ENCODE measurements at places on chromosomes 2 and 18.

GRCh38 chr18:45249246-45249661 is 366.0 kb upstream of the SLC14A2 start:
- DNase-seq = no peak

DNA sequence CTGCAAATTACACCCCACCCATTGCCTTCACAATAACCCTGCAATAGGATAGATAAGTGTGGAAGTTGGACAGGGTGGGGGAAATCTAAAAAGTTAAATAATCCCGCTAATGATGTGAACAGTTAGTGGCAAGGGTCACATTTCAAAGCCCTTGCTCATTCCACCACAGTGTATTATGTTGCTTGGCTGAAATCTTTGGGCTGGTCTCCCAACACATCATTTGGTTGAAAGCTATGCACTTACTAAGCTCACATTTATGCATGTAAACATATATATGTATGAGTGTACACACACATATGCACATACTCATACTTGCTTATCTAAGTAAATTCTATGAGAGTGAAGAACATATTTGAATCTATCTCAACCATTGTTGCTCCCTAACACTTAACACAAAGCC is 197.8 kb downstream of the RDH14 start:
- no peak for DNase-seq

DNA sequence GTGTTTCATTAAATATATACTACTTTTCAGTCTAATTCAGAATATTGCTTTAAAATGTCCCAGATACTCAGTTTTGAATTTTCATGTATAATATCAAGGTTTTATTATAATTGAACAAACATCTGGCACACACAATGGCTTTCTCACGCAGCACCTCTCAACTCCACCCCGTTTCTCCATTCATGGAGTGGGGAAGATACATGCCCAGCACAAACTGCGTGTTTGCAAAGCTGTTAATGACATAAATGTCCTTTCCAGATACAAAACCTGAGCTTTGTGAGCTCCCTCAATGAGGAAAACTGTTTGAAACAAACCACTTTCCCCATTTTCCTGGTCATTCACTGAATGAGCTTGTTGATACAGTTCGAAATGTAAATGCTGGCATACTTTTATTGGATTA is 150.3 kb upstream of the RASGRP3 start:
- no peak for DNase-seq

GRCh38 chr2:27038631-27039339 is 6.0 kb downstream of the TMEM214 start:
- DNase-seq = no peak

DNA sequence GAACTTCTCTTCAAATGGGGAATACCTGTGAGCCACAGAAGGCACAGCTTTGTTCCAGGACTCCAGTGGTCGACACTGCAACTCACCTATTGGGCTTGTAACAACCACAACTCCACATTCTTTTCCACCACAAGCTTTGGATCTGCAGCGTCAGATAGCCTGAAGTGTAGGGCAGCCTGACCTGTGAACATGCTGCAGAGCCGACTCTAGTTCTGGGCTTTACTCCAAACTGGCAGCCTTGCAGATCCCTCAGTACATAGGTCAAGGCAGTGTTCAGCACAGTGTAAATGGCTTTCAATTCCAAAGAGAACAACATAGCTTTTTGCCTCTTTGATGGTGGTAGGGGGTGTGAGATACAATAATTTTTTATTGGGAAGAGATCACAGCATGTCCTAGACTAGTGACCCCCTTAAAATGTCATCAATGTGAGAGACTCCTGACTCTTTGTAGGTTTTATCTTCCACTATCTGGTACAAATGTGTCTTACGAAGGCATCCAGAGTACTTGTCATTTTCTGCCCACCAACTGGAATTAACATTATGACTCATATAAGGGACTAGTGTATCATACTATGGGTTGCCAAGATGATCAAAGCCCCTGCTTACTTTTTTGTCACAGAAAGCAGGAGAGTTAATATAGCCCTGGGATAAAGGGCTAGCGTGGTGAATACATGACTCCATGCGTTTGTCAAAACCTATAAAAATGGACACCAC is 149.8 kb downstream of the COPS8 start:
- DNase-seq = no peak

DNA sequence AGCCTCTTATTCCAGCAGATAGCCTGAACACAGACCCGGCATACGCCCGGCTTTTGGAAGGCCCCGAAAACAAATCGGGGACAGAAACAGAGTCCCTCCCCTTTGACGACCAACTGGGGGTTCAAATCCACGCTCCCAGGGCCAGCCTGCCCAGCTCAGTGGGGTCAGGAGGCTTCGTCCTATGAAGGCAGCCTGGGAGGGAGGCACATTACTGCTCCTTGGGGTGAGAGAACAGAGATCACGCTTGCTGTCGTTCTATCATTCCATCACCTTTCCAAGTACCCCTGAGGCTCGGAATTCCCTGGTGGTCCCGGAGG is 208.8 kb upstream of the SALL3 start:
- no peak for DNase-seq

- DNase-seq = no peak
Measured at GRCh38 chr18:652131-652530, 5.3 kb upstream of the TYMS start.

- peak; percentile 74 for DNase-seq
Measured at GRCh38 chr2:127859712-127860085, 1.7 kb upstream of the POLR2D start.

DNA sequence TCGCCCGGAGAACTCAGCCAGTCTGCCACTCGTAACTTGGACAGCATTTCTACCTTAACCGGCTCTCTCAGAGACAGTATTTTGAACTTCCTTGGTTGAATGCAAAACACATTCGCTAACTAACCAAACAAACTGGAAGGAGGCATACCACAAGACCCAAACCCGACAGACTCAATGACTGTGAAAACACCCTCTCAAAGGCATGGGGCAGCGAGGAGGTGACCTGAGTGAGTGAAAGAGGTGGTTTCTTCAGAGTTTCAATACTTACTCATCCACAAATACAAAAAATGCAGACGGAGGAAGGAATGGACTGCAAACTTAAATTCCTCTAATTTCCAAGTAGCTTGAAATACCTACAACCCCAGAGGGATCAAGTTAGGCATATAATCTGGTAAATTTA is 132.9 kb downstream of the GAREM1 start:
- no peak for DNase-seq

DNA sequence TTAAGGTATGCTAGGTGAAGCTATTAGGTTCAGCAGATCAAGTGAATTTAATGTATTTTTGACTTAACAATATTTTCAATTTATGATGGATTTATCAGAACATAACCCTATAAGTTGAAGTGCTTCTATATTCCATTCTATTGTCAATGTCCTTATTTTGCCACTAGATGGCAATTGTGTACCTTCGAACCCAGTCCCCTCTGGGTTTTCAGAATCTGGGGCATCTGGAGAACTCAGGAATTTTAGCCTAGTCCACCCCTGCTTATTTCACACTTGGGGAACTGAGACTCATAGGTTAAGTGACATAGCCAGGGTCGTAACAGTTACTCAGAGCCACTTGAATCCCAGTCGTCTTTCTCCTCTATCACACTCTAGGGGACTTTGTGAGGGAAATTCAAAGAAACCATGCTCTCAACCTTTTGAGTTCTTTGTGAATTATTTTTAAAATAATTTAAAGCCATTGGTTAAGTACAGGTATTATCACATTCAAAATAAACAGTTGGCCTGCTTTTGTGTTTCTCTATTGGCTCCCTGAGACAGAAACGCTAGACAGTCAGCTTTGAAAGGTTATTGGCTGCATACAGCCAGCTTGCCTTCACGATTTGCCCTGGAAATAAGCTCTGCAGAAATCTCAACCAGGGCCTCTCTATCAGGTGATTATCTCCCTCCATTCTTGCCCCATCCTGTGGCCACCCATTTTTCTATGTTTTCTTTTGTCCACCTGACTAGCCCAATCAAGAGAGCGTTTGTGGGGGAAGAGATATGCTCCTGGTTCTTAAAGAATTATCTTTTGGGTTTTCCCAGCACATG is 145.0 kb downstream of the TTC27 start:
- DNase-seq = no peak

DNA sequence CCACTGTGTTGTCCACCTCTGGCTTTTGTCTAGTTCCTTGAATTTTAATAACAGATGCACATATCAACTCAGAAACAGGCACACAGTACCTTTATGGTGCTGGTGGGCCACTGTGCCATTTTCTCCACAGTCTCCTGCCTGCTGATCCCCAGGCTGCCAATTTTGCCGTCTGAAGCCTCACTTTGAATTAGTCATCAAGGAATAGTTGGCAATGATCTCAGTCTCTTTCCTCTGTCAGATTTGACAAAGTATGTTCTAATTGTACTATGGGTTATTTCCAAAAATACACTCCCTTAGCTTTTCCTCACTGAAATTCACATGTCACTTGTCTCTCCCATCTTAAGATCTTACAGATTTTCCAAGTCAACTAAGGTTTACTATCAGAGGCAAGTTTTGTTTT is 140.7 kb downstream of the ZNF516 start:
- no peak for DNase-seq

DNA sequence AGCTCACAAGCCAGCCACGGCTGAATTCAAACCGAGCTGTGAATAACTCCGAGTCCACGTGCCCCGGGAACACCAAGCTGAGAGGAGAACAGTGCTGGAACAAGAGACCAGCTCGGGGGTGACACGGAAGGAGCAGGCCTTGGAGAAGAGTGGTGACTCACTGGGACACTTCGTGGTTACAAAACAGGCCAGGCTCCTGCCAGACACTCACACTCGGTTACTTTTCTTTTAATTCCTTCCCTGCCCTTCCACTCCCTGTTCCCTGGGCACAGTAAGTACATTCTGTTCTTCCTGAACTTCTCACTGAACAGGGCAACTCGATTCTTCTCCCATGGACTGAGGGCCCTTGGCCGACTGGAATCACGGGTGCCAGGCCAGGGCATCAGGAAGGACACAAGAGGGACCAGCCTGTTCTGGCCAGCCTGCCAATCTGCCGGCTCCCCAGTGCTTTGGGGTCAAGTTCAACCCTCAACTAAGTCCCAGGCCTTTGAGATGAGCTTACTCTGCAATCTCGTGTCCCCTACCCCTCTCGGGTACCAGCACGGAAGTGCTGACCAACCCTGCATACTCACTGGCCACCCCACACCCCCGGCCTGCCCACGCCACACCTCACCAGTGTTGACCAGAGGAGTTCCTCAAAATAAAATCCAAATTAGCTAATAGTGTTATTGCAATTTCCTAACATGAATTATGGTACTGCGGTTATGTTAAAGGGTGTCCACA is 87.5 kb downstream of the TFCP2L1 start:
- no peak for DNase-seq

DNA sequence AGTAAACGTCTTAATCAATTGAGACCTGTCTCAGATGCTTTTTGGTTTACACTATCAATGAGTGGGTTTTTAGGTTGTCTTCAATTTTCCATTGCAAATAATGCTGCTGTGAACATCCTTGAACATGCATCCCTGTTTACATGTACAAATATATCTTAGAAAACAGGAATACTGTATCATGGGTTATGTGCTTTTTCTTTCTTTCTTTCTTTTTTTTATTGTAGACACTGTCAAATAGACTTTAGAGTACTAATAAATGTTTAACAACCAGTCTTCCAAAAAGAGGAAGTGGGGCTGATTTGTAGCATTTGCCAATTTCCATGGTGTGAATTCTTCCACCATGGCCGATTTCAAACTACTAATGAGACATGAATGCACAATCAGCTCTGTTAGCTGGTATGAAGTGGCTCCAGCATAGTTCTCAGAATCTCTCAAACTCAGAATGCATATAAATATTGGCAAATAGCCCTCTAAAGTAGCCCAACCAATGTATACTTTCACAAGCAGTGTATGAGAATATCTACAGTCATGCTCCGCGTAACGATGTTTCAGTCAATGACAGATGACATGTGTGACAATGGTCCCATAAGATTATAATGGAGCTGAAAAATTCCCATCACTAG is 50.3 kb upstream of the B3GNT2 start:
- DNase-seq = no peak

DNA sequence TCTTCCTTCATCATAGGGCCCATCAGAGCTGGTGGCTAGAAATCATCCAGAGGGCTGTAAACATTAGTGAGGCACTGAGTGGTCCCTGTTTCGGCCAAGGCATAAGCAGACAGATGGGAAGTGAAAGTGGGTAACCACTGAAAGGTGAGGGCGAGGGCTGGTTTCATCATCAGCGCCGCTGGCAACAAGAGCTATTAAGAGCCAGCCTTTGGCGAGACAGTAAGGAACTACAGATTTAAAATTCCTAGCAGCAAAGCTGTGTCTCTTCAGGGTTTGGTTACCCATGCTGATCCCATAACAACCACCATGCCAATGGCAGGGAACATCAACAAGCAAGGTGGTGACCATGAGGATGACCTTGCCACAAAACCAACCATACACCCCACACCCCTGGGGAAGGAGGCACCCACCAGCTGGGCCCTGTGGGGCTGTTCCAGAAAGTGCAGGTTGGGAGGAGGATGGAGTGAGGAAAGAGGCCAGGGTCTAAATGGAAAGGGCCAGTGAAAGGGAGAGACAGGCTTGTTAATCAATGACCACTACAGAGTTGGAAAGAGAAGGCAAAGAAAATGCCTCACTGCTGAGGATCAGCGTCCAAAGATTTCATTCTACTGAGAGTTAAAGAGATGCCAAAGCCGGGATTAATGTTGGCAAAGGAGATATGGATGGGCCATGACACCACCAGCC is 9.0 kb upstream of the SLC20A1 start:
- DNase-seq = no peak

- DNase-seq = no peak
Measured at GRCh38 chr18:74171910-74172606, 23.7 kb downstream of the TIMM21 start.

- DNase-seq = no peak
Measured at GRCh38 chr2:108853421-108853820, 66.8 kb downstream of the CCDC138 start.

GRCh38 chr2:56244911-56245530 is 61.2 kb downstream of the CCDC85A start:
- no peak for DNase-seq

GRCh38 chr2:218269900-218270720 is at the start of the genes AAMP and PNKD:
AAMP (minus strand) TSS chr2:218270137; CDS start chr2:218270086, 51 bp downstream.
PNKD (plus strand) TSS chr2:218270519; CDS start chr2:218270536, 17 bp downstream.
- peak; percentile 100 for DNase-seq

GRCh38 chr2:236180076-236180816 is 12.1 kb upstream of the GBX2 start:
- DNase-seq = no peak

GRCh38 chr2:109479804-109480203 is 134.0 kb downstream of the SEPTIN10 start:
- no peak for DNase-seq

Data from CD4-positive, alpha-beta T cell treated with Interleukin-6 at 100 ng/mL for 8 hours (primary cell).